Type B pancreatic cell (in vitro differentiated cells): ENCODE measurements at places on chromosomes 4 and X.

- no peak for DNase-seq
Measured at GRCh38 chr4:4820261-4820660, 39.2 kb upstream of the MSX1 start.

DNA sequence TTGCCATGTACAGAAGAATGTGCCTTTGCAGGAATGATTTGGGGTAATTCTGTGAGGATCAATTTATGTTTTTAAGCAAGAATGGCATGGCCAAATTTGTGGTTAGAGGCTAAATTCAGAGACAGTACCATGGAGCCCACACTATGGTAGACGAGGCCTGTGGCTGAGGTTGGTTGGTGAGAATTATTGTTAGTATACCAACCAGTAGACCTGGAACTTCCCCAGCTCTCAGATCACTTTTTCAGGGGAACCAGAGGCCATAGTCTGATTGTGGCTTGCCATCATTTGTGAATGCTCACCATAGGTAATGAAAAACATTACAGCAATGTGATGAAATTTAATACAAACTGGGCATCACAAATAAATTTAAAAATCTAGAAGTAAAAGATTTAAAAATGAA, 56.3 kb downstream of the SHISA3 start:
- no peak for DNase-seq

DNA sequence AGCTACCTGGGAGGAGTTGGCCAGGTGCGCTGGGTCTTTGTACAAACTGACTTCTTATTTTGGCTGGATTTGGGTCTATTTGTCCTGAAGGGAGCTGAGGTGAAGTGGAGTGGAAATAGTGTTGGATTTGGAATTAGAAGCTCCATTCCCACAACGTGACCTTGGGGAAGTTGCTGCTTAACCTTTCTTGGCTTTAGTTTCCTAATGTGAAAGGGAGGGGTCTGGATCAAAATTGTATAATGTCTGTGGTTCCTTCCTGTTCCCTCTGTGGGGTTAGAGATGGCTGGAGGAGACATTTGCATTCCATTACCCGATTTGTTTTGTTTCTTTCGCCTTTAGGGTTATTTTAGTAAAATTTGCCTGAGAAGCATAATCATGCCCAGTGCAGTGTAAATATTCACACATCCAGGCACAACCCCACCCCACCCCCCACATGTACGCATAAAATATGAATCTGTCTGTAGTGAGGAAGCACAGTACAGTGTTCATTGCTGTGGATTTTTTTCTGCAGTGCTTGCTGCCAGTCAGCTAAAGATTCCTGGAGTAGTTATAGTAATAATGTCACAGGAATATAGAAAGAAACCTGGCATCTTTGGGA, 21.5 kb downstream of the JADE1 start:
- no peak for DNase-seq

- no peak for DNase-seq
Measured at GRCh38 chr4:158710814-158711213, 12.4 kb downstream of the PPID start.

- DNase-seq, result no peak
Measured at GRCh38 chr4:91267543-91267942, 1036.2 kb upstream of the GRID2 start.

DNA sequence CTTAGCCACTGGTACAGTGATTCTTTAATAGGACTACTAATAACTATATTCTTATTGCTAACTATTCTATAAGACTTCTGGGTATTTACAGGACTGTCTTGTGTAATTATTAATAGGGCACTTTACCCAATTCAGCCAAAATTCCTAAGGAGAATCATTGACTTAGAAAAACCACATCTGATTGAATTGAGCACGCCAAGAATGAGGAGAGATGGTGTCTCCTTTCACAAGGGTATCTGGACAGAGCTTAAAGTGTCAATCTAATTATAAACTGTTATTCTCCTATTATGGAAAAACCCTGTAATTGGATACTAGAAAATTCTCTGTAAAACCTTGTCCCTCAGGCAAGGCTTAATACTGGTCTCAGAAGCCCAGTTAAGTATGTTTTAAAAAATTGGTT, 111.1 kb upstream of the TLL1 start:
- no peak for DNase-seq

DNA sequence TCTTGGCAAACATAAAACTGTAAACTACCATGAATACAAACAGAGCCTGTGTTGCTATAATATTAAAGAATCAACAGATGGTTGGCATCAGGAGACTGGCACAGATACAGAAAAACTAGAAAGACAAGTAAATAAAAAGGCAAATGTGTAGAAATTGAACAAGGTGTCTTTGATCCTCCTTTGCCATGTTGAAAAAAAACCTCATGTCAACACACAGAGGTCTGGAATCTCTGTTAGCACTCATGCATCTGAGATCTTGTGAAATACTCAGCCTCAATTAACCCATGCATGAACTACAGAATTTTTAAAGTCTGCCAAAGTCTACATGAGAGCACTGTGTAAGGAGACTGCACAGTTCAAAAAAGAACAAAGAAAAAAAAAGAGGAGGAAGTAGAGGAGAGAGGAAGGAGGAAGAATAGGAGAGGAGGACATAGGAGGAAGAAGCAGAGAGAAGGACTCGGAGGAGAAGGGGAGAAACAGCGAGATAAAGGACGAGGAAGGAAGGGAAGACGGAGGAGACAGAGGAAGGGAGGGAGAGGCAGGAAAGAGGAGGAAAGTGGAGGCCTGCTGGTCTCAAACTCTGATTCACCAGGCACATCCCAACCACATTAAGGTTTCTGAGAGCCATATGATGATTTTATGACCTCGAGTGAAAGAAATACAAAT, 52.8 kb downstream of the PRDM5 start:
- DNase-seq, result no peak

DNA sequence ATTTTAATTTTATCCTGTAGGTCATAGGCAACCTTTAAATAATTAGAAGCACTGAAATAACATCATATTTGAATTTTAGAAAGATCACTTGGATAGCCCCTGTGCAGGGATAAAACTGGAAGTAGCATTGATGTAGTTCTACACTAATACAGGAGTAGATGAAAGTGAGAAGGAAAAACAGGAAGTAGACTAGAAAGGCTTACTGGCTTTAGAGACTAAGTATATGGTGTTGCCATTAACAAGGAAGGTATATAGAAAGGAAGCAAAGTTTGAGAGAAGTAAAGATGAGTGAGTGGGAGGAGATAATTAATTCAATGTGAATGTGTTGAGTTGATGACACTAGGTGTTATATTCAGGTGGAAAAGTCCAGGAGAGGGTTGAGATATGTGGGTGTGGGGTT, 73.1 kb upstream of the EPGN start:
- no peak for DNase-seq

- peak; percentile 89 for DNase-seq
Measured at GRCh38 chr4:109729718-109730618, at the start of gene PLA2G12A. PLA2G12A (minus strand) TSS chr4:109730070; CDS start chr4:109729809, 261 bp downstream.
